ENCODE measurements at places on chromosomes 3 and 15. TPM values are rescaled to one million over a fixed set of nuclear protein-coding genes. Genes with fewer than 3 reads are reported as not detected.

- no peak for DNase-seq
These were observed 455.3 kb upstream of the NR2F2 start for GRCh38 chr15:95875121-95875643.

GRCh38 chr3:54299169-54299935 lies 177.0 kb downstream of the CACNA2D3 start:
- DNase-seq = no peak

ARNT2 gene
- polyA plus RNA-seq = 61.5 TPM

GRCh38 chr3:31223278-31223677 lies 309.4 kb upstream of the STT3B start:
- no peak for DNase-seq

DNA sequence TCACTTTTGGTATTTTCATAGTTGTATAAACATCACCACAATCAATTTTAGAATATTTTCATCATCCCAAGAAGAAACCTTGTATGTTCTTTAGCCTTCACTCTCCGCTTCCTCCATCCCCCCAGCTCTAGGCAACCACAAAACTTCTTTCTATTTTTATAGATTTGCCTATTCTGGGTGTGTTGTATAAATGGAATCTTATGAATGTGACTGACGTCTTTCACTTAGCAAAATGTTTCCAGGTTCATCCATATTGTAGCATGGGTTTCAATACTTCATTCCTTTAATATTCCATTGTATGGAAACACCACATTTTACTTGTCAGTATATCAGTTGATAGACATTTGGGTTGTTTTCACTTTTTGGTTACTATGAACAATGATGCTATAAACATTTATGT lies 335.8 kb upstream of the GOLIM4 start:
- DNase-seq = no peak

GRCh38 chr3:65093641-65094040 lies 405.8 kb upstream of the ADAMTS9 start:
- DNase-seq = no peak

- DNase-seq = no peak
These were observed 80.5 kb downstream of the CRTC3 start for GRCh38 chr15:90610190-90610589.

- no peak for DNase-seq
These were observed 43.8 kb upstream of the FBXL22 start for GRCh38 chr15:63553388-63553791.

GRCh38 chr3:100697723-100698285 lies 11.5 kb upstream of the TFG start:
- no peak for DNase-seq

DNA sequence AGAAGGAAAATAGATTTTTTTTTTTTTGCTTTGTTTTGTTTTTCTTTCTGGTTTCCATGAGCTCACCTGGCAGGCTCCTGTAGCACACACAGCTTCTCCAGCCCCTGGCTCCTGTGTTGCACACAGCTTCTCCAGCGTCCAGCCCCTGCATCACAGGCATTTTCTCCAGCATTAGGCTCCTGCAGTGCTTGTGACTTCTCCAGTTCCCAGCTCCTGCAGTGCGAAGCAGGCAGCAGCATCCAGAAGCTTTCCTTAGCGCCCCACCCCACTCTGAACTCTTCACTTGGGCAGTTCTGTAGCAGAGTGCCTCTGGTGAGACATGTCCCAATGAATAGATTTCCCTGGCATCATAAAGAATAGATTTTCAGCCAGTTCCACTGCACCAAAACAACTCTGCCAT lies 5.5 kb upstream of the CCDC39 start:
- DNase-seq = no peak

CNTN6 gene
- 2.0 TPM for polyA plus RNA-seq

ALG1L2 gene
- polyA plus RNA-seq = 1.6 TPM

GRCh38 chr15:57792724-57793449 lies 86.4 kb downstream of the POLR2M start:
- DNase-seq = no peak

- DNase-seq = no peak
These were observed 6.3 kb downstream of the TMEM43 start for GRCh38 chr3:14131134-14131533.

DNA sequence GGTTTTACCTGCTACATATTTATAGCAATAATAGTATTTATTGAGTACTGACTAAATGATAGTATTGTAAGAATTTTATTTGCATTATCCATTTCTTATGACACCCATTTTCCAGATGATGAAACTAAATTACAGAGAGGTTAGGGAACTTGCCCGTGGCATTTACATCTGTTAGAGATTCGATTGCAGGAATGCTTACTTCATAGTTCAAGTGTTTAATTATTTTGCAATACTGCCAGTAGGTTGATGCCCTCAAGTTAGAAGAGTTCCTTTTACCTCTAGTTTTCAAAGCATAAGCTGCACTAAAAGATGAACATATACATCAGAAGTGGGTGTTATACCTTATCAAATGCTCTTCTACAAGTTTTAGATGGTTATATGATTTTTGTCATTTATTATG lies 362.8 kb upstream of the RGMA start:
- DNase-seq = no peak

DNA sequence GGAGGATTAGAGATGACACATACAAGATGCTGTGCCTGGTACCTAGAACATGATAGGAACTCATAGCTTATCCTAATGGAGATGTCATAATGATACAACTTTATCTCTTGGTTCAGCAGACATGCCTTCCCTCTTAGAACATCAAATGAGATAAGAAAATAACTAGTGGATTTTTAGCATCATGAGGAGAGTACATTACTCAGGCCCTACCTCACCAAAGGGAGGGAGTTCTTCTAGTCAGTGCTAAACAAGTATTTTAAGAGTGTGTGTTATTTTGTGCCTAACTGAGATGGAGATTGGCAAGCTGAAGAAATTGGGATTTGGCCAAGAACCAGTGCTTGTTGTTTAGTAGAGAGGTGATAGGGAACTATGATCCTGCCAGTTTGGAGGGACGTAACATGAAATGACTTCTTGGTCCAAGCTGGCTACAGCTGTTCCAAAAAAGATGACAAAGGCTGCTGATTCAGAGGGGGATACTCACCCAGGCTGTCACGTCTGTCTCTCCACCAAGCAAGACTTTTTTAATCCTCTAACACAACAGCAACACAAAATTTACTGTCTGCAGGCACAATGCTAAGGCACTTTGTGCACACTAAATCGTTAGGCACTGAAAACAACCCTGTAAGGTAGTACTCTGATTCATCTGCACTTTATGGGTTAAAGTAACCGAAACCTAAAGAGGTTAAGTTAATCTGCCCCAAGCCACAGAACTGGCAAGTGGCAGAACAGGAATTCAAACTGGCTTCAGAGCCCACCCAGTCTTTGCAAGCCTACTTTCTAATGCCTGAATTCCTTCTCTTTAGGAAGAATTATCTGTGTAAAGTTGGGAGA lies 126.5 kb downstream of the CMSS1 start:
- DNase-seq = no peak

DNA sequence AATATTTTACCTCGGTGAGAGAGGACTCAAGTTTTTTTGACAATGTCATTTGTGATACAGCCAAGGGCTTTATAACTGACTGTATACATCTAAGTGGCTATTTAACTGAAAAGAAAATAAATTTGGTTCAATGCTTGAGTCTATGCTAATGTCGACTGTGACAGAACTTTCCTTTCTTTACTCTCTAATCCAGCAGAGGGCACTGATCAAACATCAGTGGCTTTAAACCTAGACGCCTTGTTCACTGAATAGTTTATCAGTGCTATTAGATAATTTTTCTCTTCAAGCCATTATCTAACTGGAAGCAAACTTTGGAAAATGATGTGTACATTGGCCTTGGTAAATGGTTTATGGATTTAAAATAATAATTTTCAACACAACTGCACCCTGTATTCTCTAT lies 285.1 kb downstream of the CHL1 start:
- no peak for DNase-seq

GRCh38 chr3:4475804-4476203 lies 8.7 kb upstream of the SUMF1 start:
- no peak for DNase-seq

- no peak for DNase-seq
These were observed 452.1 kb upstream of the KCNMB2 start for GRCh38 chr3:178083906-178084866.

RBPMS2 gene
- 12.9 TPM for polyA plus RNA-seq

DNA sequence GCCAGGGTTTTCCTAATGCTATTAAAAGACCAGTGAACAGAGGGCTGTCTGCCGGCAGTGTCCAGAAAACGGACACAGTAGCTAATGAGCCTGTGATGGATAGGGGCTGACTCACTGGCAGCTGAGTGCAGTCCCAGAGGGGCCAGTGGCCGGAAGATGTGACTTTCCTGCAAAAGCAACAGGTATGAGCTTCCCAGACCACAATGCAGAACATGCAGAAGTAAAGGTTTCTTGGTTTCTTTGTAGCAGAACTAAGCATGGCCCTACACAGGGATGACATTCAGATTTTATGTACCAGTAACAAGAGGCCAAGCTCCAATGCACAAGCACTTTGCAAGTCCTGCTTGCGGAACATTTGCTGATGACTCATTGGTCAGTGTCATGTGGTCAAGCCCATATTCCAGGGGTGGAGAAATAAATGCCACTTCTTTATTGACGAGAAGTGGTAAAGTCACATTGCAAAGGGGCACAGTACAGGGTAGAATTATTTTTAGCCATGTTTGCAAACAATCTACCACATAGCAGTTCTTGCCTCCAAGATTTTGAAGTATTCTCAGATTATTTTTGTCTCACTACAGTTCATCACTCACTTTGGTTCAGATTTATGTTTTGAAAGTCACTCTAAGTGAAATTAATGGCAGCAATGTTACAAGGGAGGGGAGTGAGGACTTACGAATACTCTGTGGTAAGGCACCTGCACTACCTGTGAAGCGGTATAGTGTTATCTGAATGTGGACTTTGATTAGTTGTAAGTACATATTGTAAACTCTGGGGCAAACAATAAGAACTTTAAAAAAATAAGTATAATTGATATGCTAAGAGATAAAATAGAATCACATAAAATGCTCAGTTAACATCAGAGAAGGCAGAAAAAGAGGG lies 263.3 kb downstream of the ABHD5 start:
- DNase-seq = peak; percentile 20

DNA sequence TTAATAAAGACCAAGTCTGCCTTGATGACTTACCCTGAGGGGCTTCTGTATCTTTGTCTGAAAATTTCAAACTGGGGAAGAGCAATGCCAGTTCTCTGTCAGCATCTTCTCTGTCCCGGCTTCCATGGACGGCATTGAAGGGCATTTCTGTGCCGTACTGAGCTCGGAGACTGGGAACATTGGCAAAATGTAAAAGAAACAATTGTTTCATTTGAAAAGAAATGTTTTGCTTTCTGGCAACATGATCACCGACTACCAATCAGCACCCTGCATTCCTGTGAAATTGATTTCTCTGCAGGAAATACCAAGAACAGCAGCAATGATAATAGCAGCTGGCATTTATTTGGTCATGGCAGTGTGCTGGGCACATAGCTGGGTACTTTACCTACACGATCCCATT lies 26.2 kb downstream of the NME9 start:
- DNase-seq = no peak

- no peak for DNase-seq
These were observed 417.4 kb upstream of the DPH6 start for GRCh38 chr15:35963326-35963725.

THAP10 gene
- polyA plus RNA-seq = 11.3 TPM

DNA sequence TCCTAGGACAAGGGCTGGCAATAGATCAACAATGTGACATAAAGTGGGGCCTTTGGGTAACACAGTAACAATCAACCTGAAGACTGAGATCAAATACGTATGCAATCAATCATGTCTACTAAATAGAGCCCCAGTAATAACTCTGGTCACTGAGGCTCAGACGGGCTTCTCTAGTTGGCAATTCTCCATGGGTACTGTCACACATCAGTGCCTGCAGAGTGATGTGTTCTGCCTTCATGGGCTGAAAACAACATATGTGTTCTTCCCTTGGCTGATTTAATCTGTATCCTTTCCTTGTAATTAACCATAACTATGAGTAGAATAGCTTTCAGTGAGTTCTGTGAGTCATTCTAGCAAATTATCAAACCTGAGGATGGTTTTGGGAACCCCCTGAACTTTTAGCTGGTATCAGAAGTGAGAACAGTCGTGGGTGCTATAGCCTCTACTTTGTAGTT lies 113.6 kb downstream of the TMCO5A start:
- no peak for DNase-seq

DNA sequence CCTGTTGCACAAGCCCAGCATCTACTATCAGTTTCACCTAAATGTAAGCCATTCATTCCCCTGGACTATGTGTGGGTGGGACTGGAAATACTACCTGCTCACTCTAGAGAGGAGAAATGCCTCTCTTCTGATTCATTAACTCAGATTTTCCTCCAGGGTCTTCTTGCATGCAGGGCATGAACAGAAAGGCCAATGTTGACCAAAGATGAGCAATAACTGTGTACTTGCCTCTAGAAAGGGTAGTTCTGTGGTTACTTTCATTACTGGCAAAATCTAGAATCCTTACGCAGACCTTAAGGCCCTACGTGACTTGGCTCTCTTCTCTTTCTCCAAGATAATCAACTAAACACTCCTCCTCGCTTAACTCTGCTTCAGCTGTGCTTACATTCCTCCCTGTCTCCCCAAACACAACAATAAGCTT lies 81.4 kb upstream of the PSMD6 start:
- DNase-seq = no peak

Data from right renal pelvis (tissue), 4 donors.